Right lobe of liver (tissue), 6 donors: ENCODE measurements at places on chromosomes 2 and 18. TPM values are rescaled to one million over a fixed set of nuclear protein-coding genes. Genes with fewer than 3 reads are reported as not detected.

- no peak for DNase-seq
- H3K27me3 ChIP-seq: no peaks in the 10 kb centered on the region
- H3K4me3 ChIP-seq: no peak overlapping the region
- H3K4me1 ChIP-seq: no peaks in the 10 kb centered on the region
These were observed 129.7 kb downstream of the OSR1 start for GRCh38 chr2:19228715-19229114.

- no peaks in the 10 kb centered on the region for H3K27me3 ChIP-seq
- no peak overlapping the region for H3K4me3 ChIP-seq
- no peak overlapping the region for H3K27ac ChIP-seq
- H3K36me3 ChIP-seq: no peaks in the 10 kb centered on the region
- no peaks in the 10 kb centered on the region for H3K4me1 ChIP-seq
- no peak for DNase-seq
These were observed 133.2 kb downstream of the ICOS start for GRCh38 chr2:204069804-204070203.

- no peak overlapping the region for H3K27ac ChIP-seq
- H3K4me1 ChIP-seq: no peaks in the 10 kb centered on the region
- H3K36me3 ChIP-seq: no peaks in the 10 kb centered on the region
- H3K4me3 ChIP-seq: no peak overlapping the region
- no peaks in the 10 kb centered on the region for H3K27me3 ChIP-seq
These were observed 78.6 kb downstream of the SATB2 start for GRCh38 chr2:199378948-199379650.

GRCh38 chr2:183967756-183968155 lies 630.6 kb upstream of the ZNF804A start:
- H3K36me3 ChIP-seq: no peaks in the 10 kb centered on the region
- no peak overlapping the region for H3K27ac ChIP-seq
- H3K27me3 ChIP-seq: no peaks in the 10 kb centered on the region
- no peak overlapping the region for H3K4me3 ChIP-seq
- DNase-seq: no peak
- H3K4me1 ChIP-seq: no peaks in the 10 kb centered on the region

- H3K4me3 ChIP-seq: no peak overlapping the region
- no peak for DNase-seq
- H3K27me3 ChIP-seq: no peaks in the 10 kb centered on the region
- no peak overlapping the region for H3K27ac ChIP-seq
- H3K36me3 ChIP-seq: no peaks in the 10 kb centered on the region
These were observed 109.6 kb downstream of the KYNU start for GRCh38 chr2:142987044-142987443.

- H3K36me3 ChIP-seq: peaks cover 13% of the 10 kb centered on the region
- H3K4me3 ChIP-seq: no peak overlapping the region
- H3K27me3 ChIP-seq: no peaks in the 10 kb centered on the region
- DNase-seq: no peak
- H3K4me1 ChIP-seq: no peaks in the 10 kb centered on the region
These were observed 3.5 kb downstream of the FAM110C start for GRCh38 chr2:42788-43187.

DNA sequence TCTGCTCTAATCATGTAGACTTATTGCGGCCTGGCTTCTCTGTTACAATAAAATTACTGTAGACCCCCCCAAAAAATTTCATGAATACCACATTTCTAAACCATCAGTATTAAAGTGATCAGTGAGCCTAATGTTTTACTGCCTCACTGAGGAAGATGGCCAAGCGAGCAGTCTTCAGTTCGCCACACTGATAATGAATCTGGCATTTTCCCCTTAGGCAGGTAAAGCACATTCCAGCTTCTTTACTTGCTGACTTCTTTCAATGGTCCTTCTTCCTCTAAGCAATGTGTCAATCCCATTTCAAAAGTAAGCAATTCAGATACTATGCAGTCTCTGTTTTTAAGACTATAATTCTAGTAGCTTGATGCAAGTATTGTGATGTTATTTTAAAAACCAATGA lies 137.6 kb downstream of the LAMA1 start:
- no peak overlapping the region for H3K27ac ChIP-seq
- H3K4me1 ChIP-seq: no peaks in the 10 kb centered on the region
- H3K4me3 ChIP-seq: no peak overlapping the region
- no peaks in the 10 kb centered on the region for H3K27me3 ChIP-seq
- no peaks in the 10 kb centered on the region for H3K36me3 ChIP-seq

- no peak overlapping the region for H3K4me3 ChIP-seq
- DNase-seq: no peak
- H3K27me3 ChIP-seq: no peaks in the 10 kb centered on the region
These were observed 207.0 kb downstream of the ZNF407 start for GRCh38 chr18:74804677-74805076.

GRCh38 chr2:237279012-237279768 lies 134.8 kb downstream of the COL6A3 start:
- no peak for DNase-seq
- H3K36me3 ChIP-seq: no peaks in the 10 kb centered on the region
- H3K4me3 ChIP-seq: no peak overlapping the region

DNA sequence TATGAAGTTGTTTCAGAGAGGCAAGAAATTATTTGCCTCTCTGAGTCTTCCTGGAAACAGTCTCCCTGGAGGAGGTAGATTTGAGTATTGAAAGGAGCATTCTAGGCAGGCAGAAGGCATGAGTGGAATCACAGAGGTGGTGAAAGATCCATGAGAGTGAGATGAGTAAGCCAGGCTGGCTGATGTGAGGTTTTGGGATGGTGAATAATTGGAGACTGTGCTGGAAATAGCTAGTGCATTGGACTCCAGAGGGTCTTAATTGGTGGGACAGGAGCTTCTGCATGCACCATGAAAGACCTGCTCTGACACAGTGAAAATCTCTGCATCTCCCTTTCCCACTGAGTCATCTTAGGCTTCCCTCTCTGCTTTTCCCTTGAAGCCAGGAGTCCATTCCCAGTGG lies 46.3 kb downstream of the CDC42EP3 start:
- no peaks in the 10 kb centered on the region for H3K4me1 ChIP-seq
- no peak overlapping the region for H3K4me3 ChIP-seq
- no peak overlapping the region for H3K27ac ChIP-seq
- DNase-seq: no peak
- H3K36me3 ChIP-seq: no peaks in the 10 kb centered on the region

- no peak overlapping the region for H3K4me3 ChIP-seq
- H3K36me3 ChIP-seq: no peaks in the 10 kb centered on the region
- no peak overlapping the region for H3K27ac ChIP-seq
- H3K27me3 ChIP-seq: no peaks in the 10 kb centered on the region
- no peak for DNase-seq
These were observed 316.1 kb upstream of the MYT1L start for GRCh38 chr2:2647141-2647541.

GRCh38 chr2:215692387-215693079 lies 256.7 kb upstream of the FN1 start:
- DNase-seq: no peak
- no peak overlapping the region for H3K27ac ChIP-seq
- no peaks in the 10 kb centered on the region for H3K36me3 ChIP-seq
- H3K4me3 ChIP-seq: no peak overlapping the region
- no peaks in the 10 kb centered on the region for H3K27me3 ChIP-seq
- H3K4me1 ChIP-seq: peaks cover 31% of the 10 kb centered on the region

DNA sequence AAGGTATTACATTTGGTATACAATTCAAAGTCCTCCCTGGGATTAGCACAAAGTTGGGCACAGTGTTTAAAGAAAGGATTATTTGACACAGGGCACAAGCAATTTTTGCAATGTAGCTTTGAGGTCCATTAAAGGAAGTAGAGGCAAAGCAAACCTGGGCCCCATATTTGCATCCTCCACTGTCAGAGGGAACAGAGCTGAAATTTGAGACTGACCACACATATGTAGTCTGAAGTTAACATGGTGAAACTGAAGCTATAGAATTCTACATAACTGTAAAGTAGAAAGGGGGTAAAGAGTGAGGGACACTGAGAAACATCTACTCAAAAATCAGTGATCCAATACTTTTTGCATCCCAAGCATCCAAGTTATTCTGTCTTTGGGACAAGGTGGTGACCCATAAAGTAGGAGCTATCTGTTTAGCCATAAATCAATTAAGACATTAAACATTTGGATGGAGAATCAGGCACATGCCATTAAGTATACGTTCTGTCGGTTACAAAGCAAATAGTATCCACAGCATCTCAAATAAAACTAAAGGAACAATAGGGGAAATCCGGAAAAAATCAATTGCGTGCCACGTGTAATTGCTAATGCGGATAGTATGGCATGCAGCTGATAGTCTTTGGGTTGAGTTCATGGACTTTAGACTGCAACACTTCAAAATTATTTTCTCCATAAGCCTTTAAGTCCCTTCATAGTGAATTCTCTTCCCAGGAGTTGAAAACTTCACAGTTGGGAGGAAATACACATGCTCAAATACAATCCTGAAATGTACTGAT lies 72.6 kb downstream of the PLEKHM3 start:
- DNase-seq: no peak
- H3K27ac ChIP-seq: no peak overlapping the region
- H3K36me3 ChIP-seq: no peaks in the 10 kb centered on the region
- H3K27me3 ChIP-seq: no peaks in the 10 kb centered on the region
- no peaks in the 10 kb centered on the region for H3K4me1 ChIP-seq

DNA sequence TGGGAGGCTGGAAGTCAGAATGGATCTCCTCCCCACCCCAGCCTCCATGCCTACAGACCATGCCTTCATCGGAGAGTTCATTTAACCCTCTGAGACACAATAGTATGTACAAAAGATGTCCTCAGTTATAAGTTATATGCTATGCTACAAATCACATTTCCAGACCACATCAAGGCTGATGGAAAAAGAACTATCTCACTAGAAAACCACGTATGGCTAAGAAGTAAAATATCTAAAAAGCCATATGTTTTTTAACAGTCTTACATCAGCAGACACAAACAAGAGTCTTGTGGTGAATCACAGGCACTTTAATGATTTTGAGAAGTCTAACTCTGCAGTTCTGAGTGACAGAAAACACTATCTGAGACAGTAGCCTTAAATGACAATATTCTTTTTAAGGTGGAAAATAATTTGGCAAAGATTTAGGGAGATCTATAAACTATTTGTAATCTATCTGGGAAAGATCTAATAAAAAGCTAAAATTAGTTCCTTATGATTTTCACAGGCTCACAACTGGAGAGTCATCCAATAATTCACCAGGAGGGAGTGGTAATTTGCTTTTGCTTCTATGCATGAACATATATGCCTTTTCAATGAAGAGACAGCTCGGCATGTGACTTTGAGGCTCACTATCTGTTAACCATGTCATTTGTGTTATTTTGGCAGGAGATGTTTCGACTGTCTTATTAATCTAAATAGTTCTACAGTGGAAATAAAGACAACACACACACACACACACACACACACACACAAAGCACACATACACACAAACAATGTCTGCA lies 197.5 kb downstream of the IRS1 start:
- H3K4me1 ChIP-seq: no peaks in the 10 kb centered on the region
- H3K27ac ChIP-seq: no peak overlapping the region
- no peak overlapping the region for H3K4me3 ChIP-seq
- no peak for DNase-seq
- H3K36me3 ChIP-seq: no peaks in the 10 kb centered on the region

- no peak for DNase-seq
- no peak overlapping the region for H3K4me3 ChIP-seq
- H3K27me3 ChIP-seq: no peaks in the 10 kb centered on the region
- no peaks in the 10 kb centered on the region for H3K4me1 ChIP-seq
These were observed 927.0 kb downstream of the DPP10 start for GRCh38 chr2:115369400-115369799.

DNA sequence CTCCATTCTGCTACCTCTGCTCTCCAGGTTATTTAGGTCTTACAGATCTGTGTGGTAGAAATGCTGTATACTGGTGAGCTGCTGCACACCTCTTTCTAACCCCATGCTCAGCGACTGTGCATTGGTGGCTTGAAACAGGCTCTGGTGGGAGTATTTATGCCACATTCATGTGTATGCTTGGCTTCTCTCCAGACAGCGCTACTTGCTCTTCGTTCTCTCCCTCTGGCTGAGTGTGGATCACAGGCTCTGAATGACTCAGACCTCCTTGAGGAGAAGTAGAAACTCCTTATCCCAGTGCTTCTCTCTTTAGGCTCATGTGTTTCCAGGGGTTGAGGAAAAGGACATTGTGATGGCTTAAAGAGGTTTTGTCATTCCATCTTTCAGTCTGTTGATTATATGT lies 54.9 kb downstream of the FHOD3 start:
- no peak for DNase-seq
- H3K36me3 ChIP-seq: no peaks in the 10 kb centered on the region
- peaks cover 14% of the 10 kb centered on the region for H3K4me1 ChIP-seq
- no peaks in the 10 kb centered on the region for H3K27me3 ChIP-seq

- no peaks in the 10 kb centered on the region for H3K27me3 ChIP-seq
- no peaks in the 10 kb centered on the region for H3K4me1 ChIP-seq
- H3K4me3 ChIP-seq: no peak overlapping the region
- no peak overlapping the region for H3K27ac ChIP-seq
These were observed 382.8 kb downstream of the SETBP1 start for GRCh38 chr18:45063246-45064038.

- H3K4me1 ChIP-seq: no peaks in the 10 kb centered on the region
- no peak overlapping the region for H3K4me3 ChIP-seq
- no peaks in the 10 kb centered on the region for H3K27me3 ChIP-seq
- no peak for DNase-seq
These were observed 163.2 kb downstream of the INSIG2 start for GRCh38 chr2:118251427-118251826.

DNA sequence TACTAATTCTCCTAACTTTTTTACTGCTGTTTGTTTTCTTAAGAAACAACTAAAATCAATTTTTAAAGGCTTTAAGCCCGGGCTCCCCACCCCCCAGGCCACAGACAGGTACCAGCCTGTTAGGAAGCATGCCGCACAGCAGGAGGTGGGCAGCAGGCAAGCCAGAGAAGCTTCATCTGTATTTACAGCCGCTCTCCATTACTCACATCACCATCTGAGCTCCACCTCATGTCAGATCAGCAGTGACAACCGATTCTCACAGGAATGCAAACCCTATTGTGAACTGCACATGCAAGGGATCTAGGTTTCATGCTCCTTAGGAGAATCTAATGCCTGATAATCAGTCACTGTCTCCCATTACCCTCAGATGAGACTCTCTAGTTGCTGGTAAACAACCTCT lies 517.0 kb downstream of the NRXN1 start:
- H3K4me3 ChIP-seq: no peak overlapping the region
- no peaks in the 10 kb centered on the region for H3K27me3 ChIP-seq
- no peaks in the 10 kb centered on the region for H3K36me3 ChIP-seq
- no peak overlapping the region for H3K27ac ChIP-seq
- no peak for DNase-seq

AFF3 gene
- total RNA-seq: 1.3 TPM

MORN2 gene
- 8.1 TPM for total RNA-seq

RND3 gene
- total RNA-seq: 20.1 TPM

KIF1A gene
- 0.87 TPM for total RNA-seq

SP5 gene
- total RNA-seq: 1.4 TPM

ZNF385B gene
- total RNA-seq: 5.8 TPM

TMEM198 gene
- 1.2 TPM for total RNA-seq

LIPG gene
- 36.3 TPM for total RNA-seq

PARD6G gene
- total RNA-seq: 1.1 TPM

LDLRAD4 gene
- 13.9 TPM for total RNA-seq

NEU2 gene
- not detected for total RNA-seq

KRTCAP3 gene
- 6.0 TPM for total RNA-seq
